Skeletal muscle cell (primary cell): ENCODE measurements at places on chromosomes 7 and 10.
A peak's percentile ranks its signal among the peaks of the same experiment; 100 is the strongest.

- DNase-seq: no peak
These were observed 466.0 kb downstream of the REEP3 start for GRCh38 chr10:63987212-63987611.

GRCh38 chr10:80204677-80205476 is 460 bp downstream of the ANXA11 start:
- DNase-seq: no peak

- peak; percentile 19 for DNase-seq
These were observed 44.4 kb downstream of the MCU start for GRCh38 chr10:72736176-72736827.

DNA sequence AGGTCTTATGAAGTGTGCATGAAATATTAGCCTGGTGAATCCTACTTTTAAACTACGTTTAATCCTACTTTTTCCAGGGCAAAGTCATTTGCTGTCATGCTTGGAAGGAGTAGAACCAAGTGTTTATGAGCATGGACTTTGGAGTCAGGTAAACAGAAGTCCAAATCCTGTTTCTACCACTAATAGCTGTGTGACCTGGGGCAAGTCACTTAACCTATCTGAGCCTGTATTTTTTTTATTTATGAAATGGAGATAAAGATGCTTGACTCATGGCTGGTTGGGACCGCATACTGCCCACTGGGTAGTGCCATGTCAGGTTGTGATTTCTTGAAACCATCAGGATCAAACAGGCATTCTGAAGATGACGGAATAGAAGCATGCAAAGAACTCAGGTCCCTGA is 249.6 kb downstream of the BAMBI start:
- no peak for DNase-seq

- DNase-seq: no peak
These were observed 12.0 kb downstream of the PLEKHA1 start for GRCh38 chr10:122386514-122386913.

DNA sequence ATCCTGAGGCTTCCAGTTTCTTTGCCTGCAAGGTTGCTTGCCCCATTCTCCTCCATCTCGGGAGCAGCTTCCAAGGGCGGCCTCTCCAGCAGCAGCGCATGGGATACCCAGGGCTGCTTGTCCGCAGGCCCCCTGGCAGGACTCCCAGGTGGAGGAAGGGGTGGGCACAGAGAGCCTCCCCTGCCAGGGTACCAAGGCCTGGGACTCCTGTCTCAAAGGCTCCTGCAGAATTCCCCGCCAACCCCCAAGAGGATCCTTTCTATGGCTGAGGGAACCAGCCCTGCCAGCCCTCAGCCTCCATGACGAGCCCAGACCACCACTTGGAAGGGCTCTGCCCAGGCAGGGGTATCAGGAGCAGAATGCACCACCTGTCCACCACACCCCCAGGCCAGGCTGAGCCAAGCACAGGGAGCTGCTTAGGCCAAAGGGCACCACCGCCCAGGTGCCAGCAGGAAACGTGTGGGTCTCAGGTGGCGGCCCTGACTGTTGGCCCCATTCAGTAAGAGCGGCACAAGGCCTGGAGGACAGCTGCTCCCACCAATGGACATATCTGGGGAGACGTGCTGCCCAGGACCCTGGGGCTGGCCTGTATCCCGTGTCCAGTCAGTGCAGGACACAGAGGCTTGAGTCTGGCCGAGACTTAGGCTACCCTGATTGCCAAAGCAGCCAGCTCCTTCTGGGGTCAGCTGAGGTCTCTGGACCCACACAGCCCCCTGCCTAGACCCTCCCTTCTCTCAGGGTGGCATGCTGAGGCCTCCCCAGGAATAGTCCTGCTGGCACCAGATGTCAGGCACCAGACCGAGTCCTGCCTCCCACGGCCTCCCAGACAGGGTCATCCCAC is 33.8 kb upstream of the INPP5A start:
- no peak for DNase-seq
